Stimulated activated CD8-positive, alpha-beta memory T cell treated with anti-CD3 and anti-CD28 coated beads, Interleukin-4, amount 100 ng/mL, for 4 hours (primary cell): ENCODE measurements at places on chromosomes 7 and 10.

DNA sequence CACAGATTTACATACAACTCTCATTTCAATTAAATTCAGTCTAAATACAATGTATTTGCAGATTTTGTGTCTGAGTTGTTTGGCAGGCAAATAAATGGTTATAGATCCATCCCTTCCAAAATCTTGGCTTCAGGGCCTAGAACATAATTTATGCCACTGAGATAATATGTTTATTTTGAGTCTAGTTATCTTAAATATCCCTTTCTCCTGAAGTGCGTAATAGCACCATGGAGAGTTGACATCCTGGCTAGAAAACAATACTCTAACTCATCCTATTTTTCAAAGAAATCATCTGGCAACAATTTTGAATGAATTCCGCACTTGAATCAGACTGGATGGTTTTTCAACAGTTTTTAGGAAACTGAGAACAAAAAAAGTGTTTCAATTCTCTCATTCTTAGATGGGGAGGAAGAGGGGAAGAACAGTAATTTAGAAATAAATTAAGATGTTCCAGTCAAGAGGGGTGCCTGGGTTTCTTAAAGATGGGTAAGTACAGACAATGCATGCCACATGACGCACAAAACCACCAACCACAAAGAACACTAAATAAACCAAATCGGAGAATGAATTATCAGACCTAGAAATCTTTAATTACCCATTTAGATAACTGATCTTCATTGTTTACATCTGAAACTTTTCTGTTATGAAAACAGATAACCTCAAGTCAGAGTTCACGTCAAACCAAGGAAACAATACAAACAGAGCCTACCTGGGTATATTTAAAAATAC, 228.7 kb upstream of the PTN start:
- DNase-seq: no peak

DNA sequence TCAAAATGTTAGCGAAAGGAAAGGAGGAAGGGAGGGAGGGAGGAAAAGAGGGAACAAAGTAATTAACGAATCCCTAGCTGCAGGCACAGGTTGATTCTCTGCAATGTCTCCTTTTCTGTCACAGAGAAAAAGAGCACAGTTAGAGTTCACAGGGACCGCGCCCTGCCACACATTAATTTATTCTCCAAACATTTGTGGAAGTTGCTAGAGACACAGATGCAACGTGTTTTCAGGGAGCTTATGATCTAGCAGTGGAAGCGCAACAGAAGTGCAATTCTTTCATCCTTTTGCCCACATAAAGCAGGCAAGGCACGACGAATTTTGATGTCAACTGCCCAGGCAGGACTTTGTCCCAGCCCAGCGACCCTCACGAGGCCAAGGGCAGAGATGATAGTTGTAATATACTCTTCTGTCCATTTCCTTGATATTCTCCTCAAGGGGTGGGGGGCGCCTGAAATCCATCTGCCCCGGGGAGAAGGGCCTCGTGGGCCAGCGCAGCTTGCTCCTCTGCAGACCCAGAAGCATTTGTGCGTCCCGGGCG, 101.7 kb upstream of the ZNF438 start:
- DNase-seq: no peak

- DNase-seq: no peak
Observed at GRCh38 chr7:53418834-53419482, 383.5 kb downstream of the POM121L12 start.

DNA sequence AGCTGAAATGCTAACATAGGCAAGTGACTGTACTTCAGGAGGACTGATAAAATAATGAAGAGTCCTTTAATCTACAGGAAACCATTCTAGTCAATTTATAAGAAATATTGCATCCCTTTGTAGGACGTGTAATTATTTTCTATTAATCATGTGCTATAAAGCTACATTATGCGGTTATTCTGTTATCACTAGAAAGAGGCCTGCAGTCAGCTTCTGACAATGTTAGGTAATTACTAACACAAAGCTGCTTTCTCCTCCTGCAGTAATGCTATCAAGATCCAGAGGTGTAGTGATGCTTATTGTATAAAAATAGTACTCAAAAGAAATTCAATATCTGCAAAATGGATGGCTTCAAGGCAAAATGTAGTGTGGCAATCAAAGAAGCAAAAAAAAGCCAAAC, 191.1 kb downstream of the SKAP2 start:
- no peak for DNase-seq

DNA sequence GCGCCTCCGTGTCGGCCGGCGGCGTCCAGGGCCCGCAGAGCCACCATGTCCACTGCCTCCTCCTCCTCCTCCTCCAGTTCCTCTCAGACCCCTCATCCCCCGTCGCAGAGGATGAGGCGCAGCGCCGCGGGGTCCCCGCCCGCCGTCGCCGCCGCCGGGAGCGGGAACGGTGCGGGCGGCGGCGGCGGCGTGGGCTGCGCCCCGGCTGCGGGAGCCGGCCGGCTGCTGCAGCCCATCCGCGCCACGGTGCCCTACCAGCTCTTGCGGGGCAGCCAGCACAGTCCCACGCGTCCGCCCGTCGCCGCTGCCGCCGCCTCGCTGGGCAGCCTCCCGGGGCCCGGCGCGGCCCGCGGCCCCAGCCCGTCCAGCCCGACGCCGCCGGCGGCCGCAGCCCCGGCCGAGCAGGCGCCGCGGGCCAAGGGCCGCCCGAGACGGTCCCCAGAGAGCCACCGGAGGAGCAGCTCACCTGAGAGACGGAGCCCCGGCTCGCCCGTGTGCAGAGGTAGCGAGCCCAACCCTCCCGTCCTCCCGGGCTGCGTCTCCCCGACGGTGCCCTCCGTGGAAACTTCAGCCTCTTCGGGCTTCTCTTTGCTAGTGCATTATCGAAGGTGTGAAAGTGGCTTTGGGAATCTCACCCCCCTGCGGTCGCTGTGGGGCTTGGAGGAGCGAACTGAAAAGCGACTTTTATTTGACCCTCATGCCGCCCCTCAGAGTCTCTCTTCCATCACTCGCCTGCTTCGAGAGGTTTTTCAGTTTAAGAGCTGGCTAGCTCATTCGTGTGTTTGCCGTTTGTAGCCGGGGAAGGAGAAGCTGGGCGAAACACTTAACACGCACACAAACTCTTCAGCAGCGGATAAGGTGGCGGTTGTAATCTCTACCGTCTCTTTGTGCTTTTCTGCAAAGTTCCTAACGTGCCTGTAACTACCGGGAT, 975 bp downstream of the GLCCI1 start:
- DNase-seq: no peak

GRCh38 chr7:150733482-150734095, 3.6 kb upstream of the GIMAP5 start:
- no peak for DNase-seq

GRCh38 chr7:36048902-36049240, 104.2 kb upstream of the EEPD1 start:
- no peak for DNase-seq

DNA sequence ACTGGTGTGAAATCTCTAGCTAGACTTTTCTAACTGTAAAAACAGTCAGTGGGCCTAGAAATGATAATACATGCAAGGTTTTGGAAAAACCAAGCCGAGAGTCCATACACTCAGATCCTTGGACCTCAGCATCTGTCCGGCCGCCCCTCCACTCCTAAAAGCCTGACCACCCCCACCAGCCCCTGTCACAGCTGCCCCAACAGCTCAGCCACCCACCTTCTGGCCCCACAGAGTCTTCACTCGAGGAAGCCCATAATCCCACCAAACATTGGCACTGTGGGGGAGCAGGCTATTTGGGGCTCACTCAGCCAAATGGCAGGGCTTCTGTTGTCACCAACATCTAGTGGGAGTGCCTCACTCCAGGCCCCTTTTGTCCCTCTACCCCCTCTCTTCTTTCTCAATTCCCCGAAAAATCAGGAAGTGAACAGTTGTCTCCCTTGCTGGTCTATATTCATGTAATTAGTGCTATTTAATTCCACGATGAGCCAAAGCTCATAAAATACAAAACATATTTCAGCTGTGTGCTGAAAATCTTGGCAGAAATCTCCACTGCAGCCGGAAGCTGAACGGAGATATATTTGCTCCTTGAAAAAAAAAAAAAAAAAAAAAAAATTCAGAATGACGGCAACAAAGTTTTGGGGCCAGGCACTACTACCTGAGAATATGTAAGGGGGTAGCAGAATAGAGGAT, 55.5 kb downstream of the PLXNA4 start:
- DNase-seq: no peak

DNA sequence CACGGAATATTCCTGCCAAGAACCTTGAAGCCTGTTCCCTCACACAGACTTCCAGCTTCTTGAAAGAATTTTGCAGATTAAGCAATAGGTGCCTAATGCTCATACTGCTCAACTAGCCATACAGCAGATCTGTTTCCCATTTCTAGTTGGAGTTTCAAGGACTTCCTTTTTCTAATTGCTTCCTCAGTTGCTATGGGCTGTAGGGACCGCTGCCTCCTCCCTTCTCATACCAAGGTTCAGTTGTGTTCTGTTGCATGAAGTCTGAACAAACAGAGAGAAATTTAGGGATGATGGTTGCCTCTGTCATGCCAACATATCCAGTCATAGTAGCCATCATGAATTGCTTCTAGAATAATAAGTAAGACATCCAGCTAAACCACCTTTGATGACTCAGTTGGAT, 6.8 kb downstream of the ITGA8 start:
- DNase-seq: no peak

DNA sequence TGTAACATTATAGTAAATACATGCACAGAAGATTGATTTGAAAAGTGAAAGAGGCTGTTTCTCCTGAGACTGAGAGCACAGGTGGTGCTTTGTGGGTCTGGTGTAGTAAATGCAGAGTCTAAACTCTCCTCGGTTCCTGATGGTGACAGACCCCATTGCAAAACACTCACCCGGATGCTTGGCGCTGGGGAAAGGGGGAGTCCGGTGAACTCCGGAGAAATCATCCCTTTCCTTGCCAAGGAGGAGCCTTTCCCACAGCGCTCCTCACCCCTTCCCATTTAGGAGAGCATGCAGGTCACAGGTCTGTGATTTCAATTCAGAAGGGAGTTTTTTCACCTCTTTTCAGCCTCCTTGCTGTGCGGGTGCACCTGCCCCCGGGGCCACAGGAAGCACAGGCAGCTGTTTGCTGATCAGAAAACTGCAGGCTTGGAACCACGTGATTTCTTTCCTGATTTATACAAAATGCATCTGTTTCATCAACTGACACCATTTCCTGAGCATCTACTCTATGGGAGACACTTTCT, 75.6 kb upstream of the LYZL2 start:
- no peak for DNase-seq
